ENCODE measurements at places on chromosomes 13 and 19. TPM values are rescaled to one million over a fixed set of nuclear protein-coding genes. Genes with fewer than 3 reads are reported as not detected.

GRCh38 chr13:49307365-49307764, 59.6 kb downstream of the CDADC1 start:
- peaks cover 42% of the 10 kb centered on the region for H3K4me1 ChIP-seq
- no peak for DNase-seq
- peaks cover 8% of the 10 kb centered on the region for H3K36me3 ChIP-seq
- no peaks in the 10 kb centered on the region for H3K27me3 ChIP-seq
- no peak overlapping the region for H3K4me3 ChIP-seq

- no peaks in the 10 kb centered on the region for H3K36me3 ChIP-seq
- peaks cover 26% of the 10 kb centered on the region for H3K4me1 ChIP-seq
- no peak overlapping the region for H3K4me3 ChIP-seq
- H3K27me3 ChIP-seq, result no peaks in the 10 kb centered on the region
- H3K27ac ChIP-seq, result no peak overlapping the region
These were observed 25.6 kb downstream of the CARM1 start for GRCh38 chr19:10896851-10897526.

MAP3K10 gene
- 17.4 TPM for total RNA-seq

XAB2 gene
- total RNA-seq, result 42.0 TPM

TSC22D1 gene
- 163 TPM for total RNA-seq

GRCh38 chr13:22110368-22110767, 439.5 kb downstream of the FGF9 start:
- DNase-seq, result no peak
- H3K4me3 ChIP-seq, result no peak overlapping the region
- no peaks in the 10 kb centered on the region for H3K36me3 ChIP-seq

DNA sequence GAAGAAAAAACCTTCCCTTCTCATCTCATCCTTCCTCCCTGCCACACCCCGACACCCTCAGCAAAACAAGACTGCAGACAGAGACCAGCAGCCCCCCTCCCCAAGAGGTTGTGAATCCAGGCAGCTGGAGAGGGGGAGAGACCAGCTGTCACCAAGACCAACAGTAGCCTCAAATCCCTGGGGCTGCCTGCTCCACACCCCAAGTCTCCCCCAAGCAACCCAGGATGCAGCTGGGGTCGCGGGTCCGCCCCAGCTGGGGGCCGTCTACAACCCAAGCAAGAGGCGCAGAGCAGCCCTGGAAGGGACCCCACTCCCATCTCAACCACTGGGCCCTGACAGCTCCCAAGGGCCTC, 7.1 kb downstream of the KLF16 start:
- no peaks in the 10 kb centered on the region for H3K27me3 ChIP-seq
- peak overlapping the region; percentile 94 for H3K27ac ChIP-seq
- peak overlapping the region; percentile 60 for H3K4me3 ChIP-seq
- no peak for DNase-seq
- H3K4me1 ChIP-seq, result peaks cover 92% of the 10 kb centered on the region
- H3K36me3 ChIP-seq, result no peaks in the 10 kb centered on the region

DNA sequence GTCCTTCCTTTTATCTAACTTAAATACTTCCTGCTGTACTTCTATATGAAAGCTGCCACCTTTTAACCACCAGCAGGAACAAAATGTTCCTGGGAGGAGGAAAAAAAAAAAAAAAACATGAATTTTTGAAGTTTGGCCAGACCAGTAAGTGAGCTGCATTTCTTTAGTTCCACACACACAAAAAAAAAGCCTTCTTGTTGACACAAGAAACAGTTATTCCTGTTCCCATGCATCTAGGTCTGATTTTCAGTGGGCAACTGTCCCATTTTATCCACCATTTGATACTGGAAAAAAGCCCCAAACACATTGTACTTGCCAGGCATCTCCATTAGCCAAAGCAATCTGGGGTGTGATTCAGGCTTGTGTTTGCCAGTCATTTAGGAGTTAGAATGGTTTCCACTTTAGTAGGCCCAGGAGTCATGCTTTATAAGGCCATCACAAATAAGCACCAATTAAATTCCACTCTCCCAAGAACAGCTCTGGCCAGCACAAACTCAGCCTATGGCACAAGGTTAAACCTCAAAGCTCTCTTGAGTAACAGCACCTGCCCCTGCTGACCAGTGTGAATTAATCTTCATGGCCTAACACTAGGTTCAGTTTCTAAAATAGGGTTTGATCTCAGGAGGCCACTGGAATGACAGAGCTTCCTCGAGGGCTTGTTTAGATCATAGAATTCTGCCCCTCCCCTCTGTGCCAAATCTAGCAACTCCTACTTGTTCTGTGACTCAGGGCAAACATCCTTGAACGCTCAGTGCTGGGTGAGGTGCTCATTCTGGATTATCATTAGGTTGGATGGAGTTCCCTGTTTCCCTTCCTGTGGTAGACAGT, 67.1 kb downstream of the NUFIP1 start:
- peak overlapping the region; percentile 78 for H3K27ac ChIP-seq
- DNase-seq, result no peak
- H3K4me3 ChIP-seq, result no peak overlapping the region

IGFL1 gene
- total RNA-seq, result not detected

DHRS12 gene
- total RNA-seq, result 13.4 TPM

- H3K4me1 ChIP-seq, result no peaks in the 10 kb centered on the region
- no peak for DNase-seq
- no peak overlapping the region for H3K4me3 ChIP-seq
- H3K27ac ChIP-seq, result no peak overlapping the region
These were observed 1372.1 kb downstream of the PCDH9 start for GRCh38 chr13:65857942-65858565.

SBSN gene
- not detected for total RNA-seq

- H3K27ac ChIP-seq, result peak overlapping the region; percentile 98
- H3K27me3 ChIP-seq, result no peaks in the 10 kb centered on the region
- peaks cover 17% of the 10 kb centered on the region for H3K36me3 ChIP-seq
These were observed 459 bp downstream of the MIDN start for GRCh38 chr19:1248786-1249297.

DNA sequence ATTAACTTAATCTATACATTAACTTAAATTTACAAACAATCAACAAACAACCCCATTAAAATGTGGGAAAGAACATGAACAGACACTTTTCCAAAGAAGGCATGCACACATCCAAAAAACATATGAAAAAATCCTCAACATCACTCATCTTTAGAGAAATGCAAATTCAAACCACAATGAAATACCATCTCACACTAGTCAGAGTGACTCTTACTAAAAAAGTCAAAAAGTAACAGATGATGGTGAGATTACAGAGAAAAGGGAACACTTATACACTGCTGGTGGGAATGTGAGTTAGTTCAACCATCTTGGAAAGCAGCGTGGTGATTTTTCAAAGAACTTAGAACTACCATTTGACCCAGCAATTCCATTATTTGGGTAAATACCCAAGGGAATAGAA, 759.2 kb upstream of the SLITRK1 start:
- no peaks in the 10 kb centered on the region for H3K36me3 ChIP-seq
- H3K27ac ChIP-seq, result no peak overlapping the region
- H3K4me3 ChIP-seq, result no peak overlapping the region
- no peaks in the 10 kb centered on the region for H3K27me3 ChIP-seq

GRCh38 chr13:81207636-81208035, 866.7 kb upstream of the SPRY2 start:
- H3K4me1 ChIP-seq, result no peaks in the 10 kb centered on the region
- no peak overlapping the region for H3K27ac ChIP-seq
- no peak for DNase-seq
- H3K4me3 ChIP-seq, result no peak overlapping the region
- no peaks in the 10 kb centered on the region for H3K36me3 ChIP-seq
- H3K27me3 ChIP-seq, result no peaks in the 10 kb centered on the region

GRCh38 chr19:48351341-48351752, 12.4 kb downstream of the TMEM143 start:
- no peak overlapping the region for H3K4me3 ChIP-seq
- peak; percentile 84 for DNase-seq
- H3K4me1 ChIP-seq, result no peaks in the 10 kb centered on the region
- H3K36me3 ChIP-seq, result no peaks in the 10 kb centered on the region

KPNA3 gene
- 31.9 TPM for total RNA-seq

ADGRE1 gene
- 1.8 TPM for total RNA-seq

GRCh38 chr13:80497439-80497838, 156.5 kb upstream of the SPRY2 start:
- no peak overlapping the region for H3K27ac ChIP-seq
- no peaks in the 10 kb centered on the region for H3K4me1 ChIP-seq
- no peaks in the 10 kb centered on the region for H3K27me3 ChIP-seq
- no peak overlapping the region for H3K4me3 ChIP-seq
- no peaks in the 10 kb centered on the region for H3K36me3 ChIP-seq
- DNase-seq, result no peak

ADGRE3 gene
- 25.5 TPM for total RNA-seq

- H3K4me1 ChIP-seq, result peaks cover 6% of the 10 kb centered on the region
- peak overlapping the region; percentile 45 for H3K4me3 ChIP-seq
- peak overlapping the region; percentile 32 for H3K27ac ChIP-seq
- DNase-seq, result no peak
These were observed 420.4 kb upstream of the GPC6 start for GRCh38 chr13:92806215-92806614.

SLC17A7 gene
- total RNA-seq, result 0.56 TPM

- H3K4me1 ChIP-seq, result peaks cover 54% of the 10 kb centered on the region
- no peak for DNase-seq
- H3K36me3 ChIP-seq, result peaks cover 22% of the 10 kb centered on the region
- no peaks in the 10 kb centered on the region for H3K27me3 ChIP-seq
These were observed 2.3 kb downstream of the ERF start for GRCh38 chr19:42252365-42253244.

DNA sequence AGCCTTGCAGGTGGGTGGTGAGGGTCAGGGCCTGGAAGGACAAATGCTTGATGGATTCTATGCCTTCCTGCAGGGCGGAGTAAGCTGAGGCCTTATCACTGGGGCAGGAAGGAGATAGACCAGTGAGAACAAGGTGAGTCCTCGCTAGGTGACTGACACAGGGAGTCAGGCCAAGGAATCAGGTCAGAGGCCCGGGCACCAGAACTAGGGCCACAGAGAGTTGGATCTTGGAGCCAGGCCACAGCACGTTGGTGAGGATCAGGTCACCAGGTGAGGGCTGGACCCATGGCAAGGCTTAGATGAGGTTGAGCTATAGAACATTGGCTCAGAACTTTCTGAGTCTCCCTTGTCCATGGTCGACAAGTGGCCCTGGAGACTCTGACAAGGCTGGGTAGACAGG, 328.2 kb downstream of the FOXO1 start:
- H3K27ac ChIP-seq, result no peak overlapping the region
- H3K4me1 ChIP-seq, result peaks cover 12% of the 10 kb centered on the region
- no peaks in the 10 kb centered on the region for H3K36me3 ChIP-seq
- H3K4me3 ChIP-seq, result no peak overlapping the region
- DNase-seq, result no peak
- no peaks in the 10 kb centered on the region for H3K27me3 ChIP-seq

DNA sequence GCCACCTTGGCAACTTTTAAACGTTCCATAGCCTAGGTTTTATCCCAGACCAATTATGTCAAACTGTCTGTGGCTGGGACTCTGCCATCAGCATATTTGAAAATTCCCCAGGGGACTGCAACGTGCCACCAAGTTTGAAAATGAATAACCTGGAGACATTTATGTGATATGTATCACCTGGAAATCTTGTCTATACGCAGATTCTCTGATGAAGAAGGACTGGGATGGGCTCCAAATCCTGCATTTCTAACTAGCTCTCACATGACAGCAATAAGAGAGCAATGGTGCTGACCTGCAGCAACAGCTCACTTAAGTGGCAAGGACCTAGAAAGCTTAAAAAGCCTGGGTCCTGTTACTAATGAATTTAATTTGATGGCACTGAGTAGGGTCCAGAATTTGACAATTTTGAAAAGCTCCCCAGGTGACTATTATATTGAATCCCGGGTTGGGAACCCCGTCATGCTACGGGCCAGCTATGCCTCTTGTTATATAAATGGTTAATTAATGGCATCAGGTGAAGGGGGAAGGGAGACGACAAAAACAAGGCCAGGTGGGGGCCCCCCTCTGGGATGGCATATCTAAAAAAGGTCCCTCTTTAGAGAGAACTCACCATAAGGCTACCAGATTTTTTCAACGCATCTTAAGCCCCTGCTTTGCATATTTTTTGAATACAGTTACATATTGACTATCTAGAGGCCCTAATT, 213.7 kb downstream of the ZIC5 start:
- no peak overlapping the region for H3K4me3 ChIP-seq
- no peaks in the 10 kb centered on the region for H3K27me3 ChIP-seq
- no peak for DNase-seq

DNA sequence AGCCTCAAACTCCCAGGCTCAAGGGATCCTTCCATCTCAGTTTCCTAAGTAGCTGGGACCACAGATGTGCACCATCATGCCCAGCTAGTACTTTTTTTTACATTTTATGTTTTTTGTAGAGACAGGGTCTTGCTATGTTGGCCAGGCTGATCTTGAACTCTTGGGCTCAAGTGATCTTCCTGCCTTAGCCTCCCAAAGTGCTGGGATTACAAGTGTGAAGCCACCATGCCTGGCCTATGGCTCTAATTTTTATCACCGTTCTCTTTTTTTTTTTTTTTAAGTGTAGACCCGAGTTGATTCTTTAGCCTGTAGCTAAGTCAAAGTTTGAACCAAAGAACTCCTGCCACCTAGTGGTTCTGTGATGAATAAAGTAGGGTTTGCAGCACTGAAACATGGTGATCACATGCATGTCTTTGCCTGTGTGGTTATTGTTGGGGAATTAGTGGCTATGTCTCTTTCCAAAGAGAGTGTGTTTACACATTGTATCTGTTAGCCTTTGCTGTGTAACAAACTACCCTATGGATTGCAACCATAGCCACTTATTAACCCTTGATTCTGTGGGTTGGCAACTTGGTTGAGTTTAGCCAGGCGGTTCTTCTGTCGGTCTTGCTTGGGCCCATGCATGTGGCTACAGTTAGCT, 11.6 kb downstream of the NFILZ start:
- H3K4me3 ChIP-seq, result no peak overlapping the region
- H3K27ac ChIP-seq, result no peak overlapping the region
- H3K4me1 ChIP-seq, result peaks cover 10% of the 10 kb centered on the region

GRCh38 chr19:12578641-12579040, 27.4 kb upstream of the ZNF564 start:
- H3K27ac ChIP-seq, result no peak overlapping the region
- H3K4me1 ChIP-seq, result no peaks in the 10 kb centered on the region
- no peak for DNase-seq
- no peaks in the 10 kb centered on the region for H3K27me3 ChIP-seq
- H3K4me3 ChIP-seq, result no peak overlapping the region
- peaks cover 47% of the 10 kb centered on the region for H3K36me3 ChIP-seq

DNA sequence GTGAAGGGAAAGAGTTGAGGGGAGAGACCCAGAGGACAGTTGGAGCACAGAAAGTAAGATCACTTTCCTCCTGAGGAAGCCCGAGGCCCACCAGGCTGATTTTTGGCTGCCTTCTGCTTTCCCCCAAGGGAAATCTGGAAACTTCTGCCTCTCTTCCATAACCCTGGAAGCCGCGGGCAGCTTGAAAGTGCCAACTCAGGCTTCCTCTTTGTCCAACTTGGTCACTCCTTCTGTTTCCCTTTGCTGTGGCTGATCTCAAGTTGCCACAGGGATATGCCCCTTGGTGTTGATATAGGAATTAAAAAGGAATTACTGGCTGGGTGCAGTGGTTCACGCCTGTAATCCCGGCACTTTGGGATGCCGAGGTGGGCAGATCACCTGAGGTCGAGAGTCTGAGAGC, 5.7 kb upstream of the CD70 start:
- no peak for DNase-seq
- H3K27ac ChIP-seq, result no peak overlapping the region
- H3K4me3 ChIP-seq, result no peak overlapping the region
- H3K27me3 ChIP-seq, result peaks cover 17% of the 10 kb centered on the region
- H3K36me3 ChIP-seq, result no peaks in the 10 kb centered on the region
- H3K4me1 ChIP-seq, result no peaks in the 10 kb centered on the region
